D341Med (cell line): ENCODE measurements at places on chromosomes 12 and 14.

DNA sequence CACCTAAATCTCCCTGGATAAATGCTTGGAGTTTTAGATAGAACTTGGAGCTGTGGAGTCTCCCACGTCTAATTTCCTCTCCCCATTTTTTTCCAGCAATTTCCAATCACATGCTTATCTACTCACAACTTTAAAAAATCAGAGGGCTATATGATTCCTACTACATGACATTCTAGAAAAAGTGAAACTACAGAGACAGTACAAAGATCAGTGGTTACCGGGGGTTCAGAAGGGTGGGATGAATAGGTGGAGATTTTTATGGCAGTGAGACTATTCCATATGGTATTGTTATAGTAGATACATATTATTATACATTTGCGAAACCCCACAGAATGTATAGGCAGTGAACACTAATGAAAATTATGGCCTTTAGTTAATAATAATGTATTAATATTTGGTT, 35.5 kb downstream of the ATF7 start:
- DNase-seq: no peak

- no peak for DNase-seq
These were observed 35.6 kb downstream of the LEMD3 start for GRCh38 chr12:65204886-65205525.

- peak; percentile 58 for DNase-seq
These were observed 2.8 kb upstream of the ARID2 start for GRCh38 chr12:45726603-45727300.

GRCh38 chr12:93167331-93167730, 210.4 kb upstream of the NUDT4 start:
- no peak for DNase-seq
